ENCODE measurements at places on chromosomes 3 and 15. TPM values are rescaled to one million over a fixed set of nuclear protein-coding genes. Genes with fewer than 3 reads are reported as not detected.

SPATA12 gene
- not detected for total RNA-seq

AADACL2 gene
- not detected for total RNA-seq

NMB gene
- 2.8 TPM for total RNA-seq

TICRR gene
- 0.65 TPM for total RNA-seq

CELF6 gene
- total RNA-seq = 0.16 TPM

ADAMTS9 gene
- 5.8 TPM for total RNA-seq

TASOR gene
- total RNA-seq = 100.0 TPM

STT3B gene
- total RNA-seq = 140 TPM

HYKK gene
- total RNA-seq = 1.9 TPM

ALPK3 gene
- 0.12 TPM for total RNA-seq

DAZL gene
- total RNA-seq = under 0.01 TPM

CALML4 gene
- total RNA-seq = 3.3 TPM

GOLGB1 gene
- 48.0 TPM for total RNA-seq

STRA6 gene
- 1.1 TPM for total RNA-seq

MST1R gene
- total RNA-seq = 1.1 TPM

KCNMB3 gene
- 1.9 TPM for total RNA-seq

CATSPER2 gene
- 0.65 TPM for total RNA-seq

SLC6A20 gene
- total RNA-seq = not detected

DENND4A gene
- total RNA-seq = 22.2 TPM

GNAI2 gene
- total RNA-seq = 387 TPM

PTX3 gene
- 515 TPM for total RNA-seq

FAM3D gene
- total RNA-seq = not detected

RNF7 gene
- total RNA-seq = 51.3 TPM

ALCAM gene
- total RNA-seq = 140 TPM

IMPDH2 gene
- 273 TPM for total RNA-seq

NEIL1 gene
- 8.1 TPM for total RNA-seq

IL17RC gene
- 69.1 TPM for total RNA-seq

ITIH1 gene
- total RNA-seq = not detected

CYP1A1 gene
- total RNA-seq = 0.12 TPM

TGM5 gene
- not detected for total RNA-seq
